ENCODE measurements at places on chromosomes 13 and 19. TPM values are rescaled to one million over a fixed set of nuclear protein-coding genes. Genes with fewer than 3 reads are reported as not detected.

GRCh38 chr19:32203161-32203560, 142.2 kb upstream of the ZNF507 start:
- DNase-seq, result no peak

DNA sequence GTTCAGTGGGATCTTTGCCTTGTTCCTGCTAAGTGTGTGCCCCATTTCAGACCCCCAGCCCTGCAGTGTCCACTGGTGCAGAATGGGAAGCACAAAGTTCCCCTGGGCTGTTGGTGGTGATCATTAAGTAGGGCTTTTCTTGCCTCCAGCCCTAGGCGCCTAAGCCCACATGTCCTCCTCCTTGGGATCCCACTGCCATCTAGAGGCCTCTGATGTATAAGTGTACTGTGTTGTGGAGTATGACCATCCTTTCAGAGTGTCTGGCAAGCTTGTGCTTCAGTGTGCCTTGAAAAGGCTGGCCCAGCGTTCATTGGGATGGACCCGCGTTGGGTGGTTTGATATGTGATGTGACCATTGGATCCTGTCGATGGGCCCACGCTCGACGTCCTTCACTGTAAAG, 71.2 kb downstream of the WASF3 start:
- DNase-seq, result peak; percentile 24

DNA sequence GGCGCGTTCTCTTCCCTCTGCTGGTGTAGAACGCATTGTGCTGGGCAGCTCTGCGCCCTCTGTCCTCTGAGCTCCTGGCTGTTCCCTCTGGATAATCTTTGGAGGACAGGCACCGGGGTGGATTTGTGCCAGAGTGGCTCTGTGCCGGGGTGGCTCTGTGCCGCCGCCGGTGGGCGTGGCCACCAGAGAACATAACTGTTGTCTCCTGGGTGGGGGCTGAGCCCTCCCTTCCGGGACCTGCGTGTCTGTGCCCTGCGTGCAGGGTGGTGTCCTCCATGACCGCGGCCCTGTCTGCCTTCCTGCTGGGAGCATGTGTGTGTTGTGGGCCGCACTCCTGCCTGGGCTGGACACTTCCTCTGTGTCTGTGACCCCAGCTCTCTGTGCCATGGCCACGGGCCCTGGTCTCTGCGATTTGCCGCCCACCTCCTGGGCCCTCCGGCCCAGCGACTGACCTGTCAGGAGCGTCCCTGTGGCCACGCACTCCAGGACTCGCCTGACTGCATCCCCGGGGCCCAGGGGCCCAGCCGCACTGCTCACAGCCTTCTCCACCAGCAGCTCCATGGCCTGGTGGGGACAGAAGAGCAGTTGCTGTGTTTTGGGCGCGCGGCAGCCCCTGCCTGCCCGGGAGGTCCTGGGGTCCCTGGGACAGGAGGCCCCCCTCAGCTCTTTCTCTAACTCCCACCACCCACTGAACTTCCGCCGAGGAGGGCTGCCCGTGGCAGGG, 22.4 kb upstream of the MATK start:
- DNase-seq, result no peak

GRCh38 chr13:20664351-20664750, 39.1 kb upstream of the IL17D start:
- DNase-seq, result no peak

DNA sequence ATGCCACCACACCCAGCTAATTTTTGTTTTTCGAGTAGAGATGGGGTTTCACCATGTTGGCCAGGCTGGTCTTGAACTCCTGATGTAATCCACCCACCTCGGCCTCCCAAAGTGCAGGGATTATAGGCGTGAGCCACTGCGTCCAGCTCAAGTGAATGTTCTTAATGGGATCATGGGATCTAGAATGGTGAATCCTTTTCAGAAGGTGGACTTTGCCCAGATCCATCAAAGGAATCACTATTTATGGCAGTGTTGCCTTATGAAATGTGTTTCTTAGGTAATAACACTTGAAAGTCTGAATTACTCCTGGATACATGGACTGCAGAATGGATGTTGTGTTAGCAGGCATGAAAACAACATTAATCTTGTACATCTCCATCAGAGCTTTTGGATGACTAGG, 20.3 kb downstream of the ARHGAP35 start:
- no peak for DNase-seq

DNA sequence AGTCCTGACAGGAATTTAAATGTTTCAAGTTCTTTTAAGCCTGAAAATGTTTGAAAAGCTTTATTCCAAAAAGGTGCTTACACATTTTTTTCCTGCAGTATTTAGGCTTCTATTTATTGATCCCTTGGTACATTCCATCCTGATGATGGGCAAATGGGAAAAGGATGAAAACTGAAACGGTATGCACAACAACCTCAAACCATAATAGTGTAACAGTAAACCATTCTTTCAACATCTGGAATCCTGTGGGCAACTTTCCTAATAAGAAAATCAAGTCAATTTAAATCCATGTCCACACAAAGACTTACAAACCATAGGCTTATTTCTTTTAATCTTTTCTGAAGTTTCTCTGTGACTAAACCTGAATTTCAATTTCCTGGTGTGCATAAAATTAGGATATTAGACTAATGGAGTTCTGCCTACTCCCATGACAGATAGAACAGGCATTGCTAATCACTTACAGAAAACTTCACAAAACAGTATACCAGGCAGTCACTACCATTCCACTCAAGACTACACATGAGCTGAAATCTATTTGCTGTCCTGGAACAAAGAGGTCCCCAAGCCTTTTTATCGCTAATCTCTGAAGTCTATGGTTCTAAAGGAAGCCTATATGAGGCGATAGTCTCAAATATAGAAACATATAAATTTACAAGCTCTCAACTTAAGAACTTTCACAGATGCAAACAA, 103.3 kb downstream of the DLEU7 start:
- DNase-seq, result no peak

- DNase-seq, result no peak
These were observed 46.3 kb downstream of the BRD4 start for GRCh38 chr19:15285896-15286591.

DNA sequence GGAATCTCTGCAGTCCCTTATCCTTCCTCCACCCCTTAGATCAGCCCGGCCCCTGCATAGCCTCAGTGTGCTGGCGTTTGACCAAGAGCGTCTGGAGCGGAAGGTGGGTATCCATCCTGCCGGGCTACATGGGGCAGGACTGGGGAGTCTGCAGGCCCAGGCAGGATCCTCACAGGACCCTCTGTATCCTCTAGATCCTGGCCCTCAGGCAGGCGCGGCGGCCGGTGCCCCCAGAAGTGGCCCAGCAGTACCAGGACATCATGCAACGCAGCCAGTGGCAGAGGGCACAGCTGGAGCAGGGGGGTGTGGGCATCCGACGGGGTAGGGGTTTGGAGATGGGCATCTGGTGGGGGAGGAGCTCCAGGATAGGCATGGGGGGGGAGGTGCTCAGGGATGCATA, 8.9 kb downstream of the PODNL1 start:
- DNase-seq, result no peak

DNA sequence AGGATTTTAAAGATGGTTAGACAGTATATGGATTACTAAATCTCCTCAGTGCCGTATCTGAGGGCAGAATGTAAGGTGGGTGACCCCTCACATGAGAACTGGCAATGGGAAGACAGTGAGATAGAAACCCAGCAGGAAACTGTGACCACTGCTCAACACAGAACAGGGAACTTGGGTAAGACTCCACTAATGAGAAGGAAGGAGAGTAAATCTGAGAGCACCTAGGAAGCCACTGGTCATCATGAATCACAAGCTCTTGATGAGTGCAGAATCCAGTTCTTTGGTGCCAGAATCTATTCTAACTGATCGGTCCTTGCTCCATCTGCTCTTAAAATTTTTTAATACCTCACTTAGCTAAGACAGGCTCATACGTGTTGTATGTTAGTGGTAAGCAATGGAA, 261.8 kb downstream of the KLF12 start:
- no peak for DNase-seq

- DNase-seq, result no peak
These were observed 68.6 kb upstream of the ARGLU1 start for GRCh38 chr13:106636492-106636891.

DNA sequence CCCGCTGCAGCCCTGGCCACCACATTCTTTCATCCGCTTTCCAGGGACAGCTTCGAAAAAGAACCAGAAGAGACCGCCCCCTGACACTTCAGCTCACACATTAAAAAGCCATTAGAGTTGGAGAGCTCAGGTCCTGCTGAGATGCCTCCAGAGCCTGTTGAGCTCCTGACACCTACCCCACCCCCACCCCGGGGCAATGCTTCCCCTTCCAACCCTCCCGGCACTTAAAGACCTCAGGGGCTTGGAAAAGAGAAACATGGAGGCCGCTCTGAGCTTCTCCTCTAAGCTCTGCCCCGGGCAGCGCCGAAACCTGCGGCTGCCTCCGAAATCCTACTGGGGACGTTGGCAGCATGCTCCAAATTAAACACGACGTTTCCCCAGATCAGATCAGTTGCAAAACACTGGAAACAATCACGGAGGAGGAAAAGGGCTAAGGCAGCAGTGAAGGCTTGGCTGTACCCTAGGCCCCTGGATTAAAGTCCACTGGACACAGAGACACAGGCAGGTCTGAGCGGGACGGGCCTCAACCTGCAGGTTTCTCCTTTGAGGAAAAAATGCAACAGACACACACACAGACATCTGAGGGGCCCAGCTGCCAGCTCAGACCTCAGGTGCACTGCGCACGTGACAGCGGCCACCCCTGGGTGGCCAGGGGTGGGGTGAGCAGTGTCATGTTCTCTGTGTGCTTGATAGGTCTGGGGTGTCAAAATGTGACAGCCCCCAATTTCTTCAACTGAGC, 9.6 kb downstream of the SH3GL1 start:
- no peak for DNase-seq

- no peak for DNase-seq
These were observed 31.8 kb upstream of the ZNF675 start for GRCh38 chr19:23718802-23719201.

DNA sequence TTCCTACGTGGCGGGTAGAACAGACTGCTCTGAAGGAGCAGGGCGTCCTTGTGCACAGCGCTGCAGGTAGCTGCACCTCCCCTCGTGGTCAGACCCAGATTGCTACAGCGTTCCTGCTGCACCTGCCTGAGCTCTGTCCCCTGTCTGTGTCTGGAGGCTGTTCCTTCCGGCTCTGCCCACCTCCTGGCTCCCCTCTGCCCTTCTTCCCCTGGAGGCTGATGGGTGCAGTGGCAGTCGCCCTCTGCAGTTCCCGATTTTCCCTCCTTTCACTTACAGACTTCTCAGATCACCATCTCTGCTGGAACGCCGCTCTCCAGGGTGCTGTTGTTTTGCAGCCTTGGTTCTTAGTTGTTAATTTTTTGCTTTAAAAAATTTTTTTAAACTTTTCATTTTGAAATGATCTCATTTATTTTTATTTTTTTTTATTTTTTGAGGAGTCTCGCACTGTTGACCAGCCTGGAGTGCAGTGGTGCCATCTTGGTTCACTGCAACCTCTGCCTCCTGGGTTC, 53.6 kb downstream of the SMARCA4 start:
- DNase-seq, result no peak

GRCh38 chr13:41939398-41939797, 21.5 kb downstream of the VWA8 start:
- no peak for DNase-seq

GRCh38 chr19:44640518-44640917, 3.2 kb upstream of the PVR start:
- DNase-seq, result peak; percentile 85

- DNase-seq, result peak; percentile 76
These were observed 5.1 kb downstream of the JUNB start for GRCh38 chr19:12796146-12797071.

GRCh38 chr19:34365463-34366401, 736 bp downstream of the GPI start:
- peak; percentile 47 for DNase-seq

DNA sequence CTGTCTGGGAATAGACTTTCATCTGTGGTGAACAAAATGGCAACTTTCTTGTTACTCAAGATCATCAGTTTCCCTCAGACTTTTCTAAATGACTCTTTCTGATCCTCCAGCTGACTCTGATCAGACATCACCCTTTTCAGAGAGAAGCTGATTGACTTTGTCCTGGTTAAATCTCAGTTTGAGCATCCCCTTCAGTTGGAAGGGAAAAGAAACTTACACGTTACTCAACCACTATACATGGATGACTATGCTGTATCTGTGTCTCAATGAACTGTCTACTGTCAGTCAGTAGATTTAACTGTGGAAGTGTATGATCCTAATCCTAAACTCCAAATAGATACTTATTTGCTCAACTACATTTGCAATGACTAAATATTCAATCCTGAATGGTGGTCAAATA, 118.5 kb downstream of the NALCN start:
- DNase-seq, result no peak

DNA sequence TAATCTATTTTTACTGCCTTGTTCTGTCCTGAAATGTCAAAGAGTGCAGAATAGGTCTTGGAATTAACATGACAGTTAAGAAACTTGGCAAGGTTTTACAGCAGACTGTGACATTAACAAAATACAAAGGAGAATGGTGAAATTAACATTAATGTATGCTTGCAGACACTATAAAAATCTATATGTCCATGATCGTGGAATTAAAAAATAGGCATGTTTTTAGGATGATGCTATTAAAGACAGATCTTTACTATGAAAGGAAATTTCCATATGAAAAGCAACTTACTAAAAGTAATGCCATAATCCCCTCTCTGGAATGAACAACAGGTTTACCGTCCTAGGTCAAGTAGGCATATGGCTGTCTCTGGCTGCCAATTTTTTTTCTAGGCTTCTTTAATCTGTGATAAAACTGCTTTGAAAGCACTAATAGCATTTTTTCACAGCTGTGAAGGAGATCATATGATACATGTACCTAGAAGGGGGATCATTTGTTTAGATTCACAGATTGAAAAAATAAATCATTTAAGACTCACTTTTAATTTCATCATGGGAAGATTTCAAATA, 291.5 kb downstream of the ZNF536 start:
- DNase-seq, result no peak

DNA sequence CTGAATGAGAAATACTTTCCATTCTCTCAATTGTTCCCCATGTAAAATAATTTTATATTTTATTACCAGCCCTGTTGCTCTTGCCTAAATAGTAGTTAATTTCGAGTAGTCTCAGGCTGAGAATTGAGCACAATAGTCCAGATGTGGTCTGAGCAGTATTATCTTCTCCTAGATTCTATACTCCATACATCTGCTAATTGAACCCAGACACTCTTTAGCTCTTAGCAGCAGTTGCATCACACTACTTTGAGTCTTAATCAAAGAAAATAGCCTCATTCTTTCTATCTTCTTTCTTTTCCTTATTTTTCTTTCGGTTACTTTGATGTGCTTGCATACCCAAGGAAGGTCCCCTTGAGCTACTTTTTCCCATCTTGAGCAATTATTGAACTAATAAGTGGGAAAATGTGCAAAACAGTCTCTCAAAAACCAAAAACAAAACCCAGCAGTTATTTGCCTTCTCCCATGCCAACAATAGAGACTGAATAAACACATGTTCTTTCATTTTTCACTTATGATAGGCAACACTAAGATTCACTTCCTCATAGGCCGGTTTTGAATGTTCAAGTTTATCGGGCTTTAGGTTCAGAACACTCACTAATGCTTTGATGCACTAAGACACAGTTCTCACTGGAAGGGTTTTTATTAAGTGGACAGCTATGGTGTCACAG, 204.5 kb downstream of the POU4F1 start:
- no peak for DNase-seq

GRCh38 chr19:33488826-33489225, 32.8 kb downstream of the PEPD start:
- DNase-seq, result no peak

GRCh38 chr19:51324167-51324481, 12.7 kb downstream of the IGLON5 start:
- no peak for DNase-seq

The SBK2 gene
- not detected for total RNA-seq

The PVR gene
- total RNA-seq, result 146 TPM

The TTC9B gene
- total RNA-seq, result not detected

The MRI1 gene
- 51.5 TPM for total RNA-seq

The SMAD9 gene
- 5.8 TPM for total RNA-seq

The ZNF57 gene
- 8.4 TPM for total RNA-seq

The CAPN12 gene
- 1.0 TPM for total RNA-seq

All from M059J (cell line).